ENCODE measurements at places on chromosomes 12 and 14. TPM values are rescaled to one million over a fixed set of nuclear protein-coding genes. Genes with fewer than 3 reads are reported as not detected.

GRCh38 chr14:95258754-95259593, 60.7 kb downstream of the CLMN start:
- no peak overlapping the region for H3K4me3 ChIP-seq
- H3K27ac ChIP-seq, result no peak overlapping the region
- no peak for DNase-seq
- no peaks in the 10 kb centered on the region for H3K36me3 ChIP-seq
- peaks cover 17% of the 10 kb centered on the region for H3K4me1 ChIP-seq
- no peaks in the 10 kb centered on the region for H3K27me3 ChIP-seq

DNA sequence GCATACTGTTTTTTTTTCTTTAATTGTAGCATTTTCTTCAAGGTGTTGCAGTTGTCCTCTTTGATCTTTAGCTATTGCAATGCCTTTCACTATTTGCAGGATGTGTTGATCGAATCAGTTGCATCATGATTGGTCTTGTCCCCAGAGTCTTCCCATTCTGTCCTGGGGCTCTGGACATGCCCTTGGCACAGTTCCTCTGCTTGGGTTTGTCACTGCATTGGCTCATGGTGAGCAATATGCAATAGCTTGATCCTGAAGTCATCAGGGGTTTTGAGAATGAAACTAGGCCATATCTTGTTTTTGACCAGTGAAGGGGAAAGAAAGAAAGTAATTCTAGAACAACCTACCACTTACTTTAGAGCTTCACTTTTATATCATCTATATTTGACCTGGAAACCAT, 281.5 kb downstream of the TMEM117 start:
- no peak overlapping the region for H3K27ac ChIP-seq
- H3K4me1 ChIP-seq, result no peaks in the 10 kb centered on the region
- no peaks in the 10 kb centered on the region for H3K27me3 ChIP-seq
- no peak overlapping the region for H3K4me3 ChIP-seq
- DNase-seq, result no peak

DNA sequence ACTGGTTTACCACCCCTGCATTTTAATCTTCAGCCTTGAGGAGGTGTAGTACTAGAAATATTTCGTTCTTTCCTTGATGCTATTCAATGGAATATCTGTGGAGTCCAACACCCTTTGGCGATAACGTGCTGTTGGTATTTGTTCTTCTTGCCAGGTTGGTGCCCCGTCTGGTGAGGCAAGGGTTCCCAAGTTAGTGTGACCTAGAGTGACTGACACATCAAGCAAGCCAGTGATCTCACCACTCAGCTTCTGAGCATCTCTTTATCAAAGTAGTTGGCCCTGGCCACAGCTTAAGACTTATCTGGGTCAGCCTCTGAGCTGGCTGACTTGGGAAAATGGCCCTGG, 60.2 kb downstream of the PLXNC1 start:
- DNase-seq, result no peak
- peak overlapping the region; percentile 98 for H3K27ac ChIP-seq
- peaks cover 69% of the 10 kb centered on the region for H3K4me1 ChIP-seq
- H3K27me3 ChIP-seq, result no peaks in the 10 kb centered on the region
- peaks cover 26% of the 10 kb centered on the region for H3K36me3 ChIP-seq

DNA sequence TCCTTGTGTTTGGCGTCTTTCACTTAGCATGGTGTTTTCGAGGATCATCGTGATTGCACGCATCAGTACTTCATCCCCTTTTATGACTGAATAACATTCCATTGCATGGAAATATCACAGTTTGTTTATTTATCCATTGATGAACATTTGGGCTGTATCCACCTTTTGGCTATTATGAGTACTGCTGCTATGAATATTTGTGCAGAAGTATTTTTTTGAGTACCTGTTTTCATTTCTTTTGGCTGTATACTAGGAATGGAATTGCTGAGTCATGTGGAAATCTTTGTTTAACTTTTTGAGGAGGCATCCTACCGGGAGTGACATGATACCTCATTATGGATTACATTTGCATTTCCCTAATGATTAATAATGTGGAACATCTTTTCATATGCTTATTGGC, 66.4 kb downstream of the WNK1 start:
- H3K27ac ChIP-seq, result peak overlapping the region; percentile 43
- no peak for DNase-seq
- no peaks in the 10 kb centered on the region for H3K27me3 ChIP-seq
- H3K4me1 ChIP-seq, result peaks cover 62% of the 10 kb centered on the region
- H3K36me3 ChIP-seq, result peaks cover 54% of the 10 kb centered on the region

DNA sequence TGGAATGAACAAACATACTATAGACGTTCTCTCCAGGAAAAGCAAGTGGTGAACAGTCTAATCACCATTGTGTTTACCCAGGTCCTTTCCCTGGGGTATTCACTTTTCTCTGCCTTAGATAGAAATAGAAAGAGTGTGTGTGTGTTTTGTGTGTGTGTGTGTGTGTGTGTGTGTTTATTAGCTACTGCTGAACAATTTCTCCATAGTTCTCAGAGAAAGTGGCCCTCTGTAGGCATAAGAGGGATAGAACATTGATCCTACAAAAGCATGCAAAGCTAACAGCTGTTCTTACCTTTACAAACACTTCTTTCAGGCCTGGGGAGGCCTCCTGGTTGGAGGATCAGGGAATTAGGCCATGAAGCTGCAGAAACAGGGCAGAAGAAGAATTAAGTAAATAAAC, 665.7 kb upstream of the TBX3 start:
- H3K36me3 ChIP-seq, result no peaks in the 10 kb centered on the region
- H3K4me1 ChIP-seq, result no peaks in the 10 kb centered on the region
- no peak overlapping the region for H3K4me3 ChIP-seq
- H3K27ac ChIP-seq, result no peak overlapping the region
- no peak for DNase-seq

DNA sequence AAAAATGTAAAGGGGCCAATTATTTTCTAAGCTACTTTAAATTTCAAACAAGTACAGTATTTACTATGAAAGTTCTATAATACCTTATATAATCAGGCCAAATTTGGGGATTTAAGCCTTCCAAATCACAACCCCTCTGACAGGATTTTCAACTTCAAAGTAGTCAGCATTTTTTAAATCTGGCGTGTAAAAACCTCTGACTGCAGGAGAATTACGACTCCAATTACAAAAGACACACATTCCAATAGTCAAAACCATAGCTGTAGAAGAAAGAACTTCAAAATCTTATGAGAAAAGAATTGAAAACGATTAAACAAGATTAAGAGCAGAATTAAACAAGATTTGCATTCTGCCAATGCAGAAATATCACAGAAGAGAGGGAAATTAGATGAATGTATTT, 12.7 kb downstream of the OSBPL8 start:
- peaks cover 9% of the 10 kb centered on the region for H3K36me3 ChIP-seq
- DNase-seq, result no peak
- H3K27ac ChIP-seq, result no peak overlapping the region
- no peak overlapping the region for H3K4me3 ChIP-seq

GRCh38 chr14:48943913-48944312, 642.3 kb downstream of the RPS29 start:
- DNase-seq, result no peak
- no peaks in the 10 kb centered on the region for H3K4me1 ChIP-seq
- H3K36me3 ChIP-seq, result no peaks in the 10 kb centered on the region
- H3K27me3 ChIP-seq, result peaks cover 2% of the 10 kb centered on the region
- H3K4me3 ChIP-seq, result no peak overlapping the region

Gene OTOGL
- total RNA-seq, result not detected

Gene FBLN5
- total RNA-seq, result not detected

- H3K27me3 ChIP-seq, result no peaks in the 10 kb centered on the region
- H3K27ac ChIP-seq, result peak overlapping the region; percentile 89
- DNase-seq, result no peak
- H3K4me1 ChIP-seq, result peaks cover 97% of the 10 kb centered on the region
These were observed 79.5 kb downstream of the ETV6 start for GRCh38 chr12:11729008-11729407.

GRCh38 chr14:94738751-94739150, 31.2 kb downstream of the GSC start:
- no peaks in the 10 kb centered on the region for H3K4me1 ChIP-seq
- H3K36me3 ChIP-seq, result no peaks in the 10 kb centered on the region
- H3K4me3 ChIP-seq, result no peak overlapping the region
- H3K27ac ChIP-seq, result no peak overlapping the region
- peaks cover 11% of the 10 kb centered on the region for H3K27me3 ChIP-seq

- H3K27ac ChIP-seq, result no peak overlapping the region
- H3K4me3 ChIP-seq, result no peak overlapping the region
- peaks cover 7% of the 10 kb centered on the region for H3K4me1 ChIP-seq
- no peaks in the 10 kb centered on the region for H3K27me3 ChIP-seq
These were observed 66.3 kb downstream of the CLIP1 start for GRCh38 chr12:122356192-122356635.

DNA sequence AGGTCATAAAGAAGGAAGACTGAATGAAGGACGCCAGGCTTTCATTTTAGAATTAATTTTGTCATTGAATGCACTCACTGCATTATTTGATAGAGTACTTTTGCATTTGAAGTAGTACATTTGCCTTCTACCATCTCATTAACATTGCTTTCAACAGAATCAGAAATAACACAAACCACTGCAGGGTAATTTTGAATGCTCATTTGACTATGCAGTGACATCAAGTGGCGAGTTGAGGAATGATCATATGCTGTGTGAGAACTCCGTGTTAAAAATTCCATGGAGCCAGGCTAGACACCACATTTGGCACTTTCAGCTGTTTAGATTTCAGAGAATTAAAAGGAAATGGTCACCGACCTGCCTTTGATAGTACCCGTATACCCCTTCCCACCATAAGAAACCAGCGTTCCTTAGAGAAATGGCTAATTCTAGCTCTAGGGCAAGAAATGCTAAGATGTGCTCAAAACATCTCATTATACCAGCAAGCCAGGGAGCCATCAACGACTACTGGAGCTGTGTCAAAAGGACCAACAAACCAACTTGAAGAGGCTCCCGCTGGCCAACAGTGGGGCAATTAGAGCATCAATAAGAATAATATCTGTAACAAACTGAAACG, 16.5 kb downstream of the HEBP1 start:
- no peaks in the 10 kb centered on the region for H3K27me3 ChIP-seq
- H3K27ac ChIP-seq, result no peak overlapping the region
- H3K4me3 ChIP-seq, result no peak overlapping the region
- DNase-seq, result no peak
- H3K36me3 ChIP-seq, result peaks cover 25% of the 10 kb centered on the region
- no peaks in the 10 kb centered on the region for H3K4me1 ChIP-seq

DNA sequence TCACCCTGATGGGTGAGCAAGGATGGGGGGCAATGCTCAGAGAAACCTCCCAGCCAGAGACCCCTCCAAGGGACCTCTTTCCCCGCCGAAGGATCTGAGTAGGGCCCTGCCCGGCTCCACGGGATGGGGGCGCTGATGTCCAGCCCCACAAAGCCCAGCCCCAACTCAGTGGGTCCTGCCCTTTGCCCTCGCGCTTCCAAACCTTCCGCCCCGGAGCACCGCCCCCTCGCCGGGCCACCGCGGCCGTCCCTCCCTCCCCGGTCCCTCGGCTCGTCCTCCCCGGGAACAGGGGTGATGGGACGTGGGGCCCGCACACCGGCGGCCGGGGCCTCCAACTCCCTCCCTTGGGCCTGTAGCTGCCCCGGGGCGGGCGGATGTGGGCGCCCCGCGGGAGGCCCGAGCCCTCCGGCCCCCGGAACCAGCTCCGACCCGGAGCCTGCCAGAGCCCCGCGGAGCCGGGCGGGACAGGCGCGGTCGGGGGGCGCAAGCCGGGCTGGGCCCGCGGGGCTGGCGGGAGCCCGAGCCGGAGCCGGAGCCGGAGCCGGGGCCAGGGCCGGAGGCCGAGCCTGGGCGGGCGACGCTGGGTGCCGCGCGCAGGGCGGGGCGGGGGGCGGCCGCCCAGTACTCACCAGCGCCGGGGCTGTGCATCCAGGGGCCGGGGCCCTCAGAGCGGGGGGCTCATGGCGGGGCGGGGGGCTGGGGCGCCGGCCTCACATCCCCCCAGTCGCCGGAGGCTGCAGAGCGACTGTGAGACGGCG, 386 bp downstream of the HDAC7 start:
- peak; percentile 59 for DNase-seq
- peak overlapping the region; percentile 93 for H3K27ac ChIP-seq
- peaks cover 9% of the 10 kb centered on the region for H3K36me3 ChIP-seq
- peak overlapping the region; percentile 89 for H3K4me3 ChIP-seq
- no peaks in the 10 kb centered on the region for H3K27me3 ChIP-seq

- H3K4me3 ChIP-seq, result no peak overlapping the region
- no peaks in the 10 kb centered on the region for H3K27me3 ChIP-seq
- no peaks in the 10 kb centered on the region for H3K36me3 ChIP-seq
- H3K4me1 ChIP-seq, result peaks cover 7% of the 10 kb centered on the region
- H3K27ac ChIP-seq, result no peak overlapping the region
- no peak for DNase-seq
These were observed 451.7 kb downstream of the TMEM117 start for GRCh38 chr12:44287545-44287944.

DNA sequence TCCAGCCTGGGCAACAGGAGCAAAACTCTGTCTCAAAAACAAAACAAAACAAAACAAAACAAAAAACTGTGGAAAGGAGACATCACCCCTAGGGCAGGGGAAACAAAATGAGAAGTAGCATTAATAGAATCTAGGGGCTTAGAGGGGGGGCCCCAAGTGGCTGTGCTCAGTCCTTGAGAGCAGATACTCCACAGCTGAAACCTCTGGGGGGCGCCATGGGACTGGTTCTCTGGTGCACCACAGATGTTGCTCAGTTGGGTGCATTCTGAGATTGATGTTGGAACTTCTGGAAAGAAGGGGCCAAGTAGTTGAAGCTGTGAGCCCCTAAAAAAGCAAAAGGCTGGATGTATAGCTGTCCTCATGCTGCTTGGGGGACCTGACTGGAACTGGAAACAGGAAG, 11.8 kb upstream of the SYNE2 start:
- H3K36me3 ChIP-seq, result no peaks in the 10 kb centered on the region
- H3K4me1 ChIP-seq, result no peaks in the 10 kb centered on the region
- H3K4me3 ChIP-seq, result no peak overlapping the region
- no peak overlapping the region for H3K27ac ChIP-seq

DNA sequence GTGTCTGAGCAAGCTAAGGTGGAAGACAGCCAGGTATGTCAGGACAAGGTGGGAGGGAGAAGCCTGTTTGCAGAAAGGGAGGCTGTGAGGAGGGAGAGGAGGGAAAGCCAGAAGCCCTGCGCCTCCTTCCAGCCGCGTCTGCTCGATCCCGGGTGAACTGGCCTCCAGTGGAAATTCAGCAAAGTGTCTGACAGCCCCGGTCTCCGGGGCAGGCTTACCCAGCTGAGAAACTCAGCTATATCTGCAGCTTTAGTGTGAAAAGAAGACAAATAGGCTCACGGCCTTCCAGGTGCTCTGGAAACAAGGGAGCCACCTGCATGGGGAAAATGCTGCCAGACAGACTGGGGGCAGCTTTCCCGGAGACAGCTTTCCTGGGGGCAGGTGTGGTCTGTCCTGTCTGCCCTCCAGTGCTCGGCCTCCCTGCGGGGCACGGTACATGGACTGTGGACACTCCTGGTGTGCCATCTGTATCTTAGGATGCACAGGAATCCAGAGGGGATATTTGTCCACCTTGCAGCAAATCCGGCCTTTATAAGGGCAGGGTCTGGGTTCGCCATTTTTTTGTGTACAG, 6.3 kb downstream of the RFLNA start:
- DNase-seq, result no peak
- H3K4me3 ChIP-seq, result no peak overlapping the region
- no peaks in the 10 kb centered on the region for H3K36me3 ChIP-seq
- no peak overlapping the region for H3K27ac ChIP-seq
- H3K4me1 ChIP-seq, result no peaks in the 10 kb centered on the region

Gene KRT85
- total RNA-seq, result not detected

- DNase-seq, result no peak
- no peaks in the 10 kb centered on the region for H3K36me3 ChIP-seq
- no peak overlapping the region for H3K27ac ChIP-seq
- H3K27me3 ChIP-seq, result no peaks in the 10 kb centered on the region
- H3K4me1 ChIP-seq, result no peaks in the 10 kb centered on the region
These were observed 71.9 kb downstream of the NRXN3 start for GRCh38 chr14:78242086-78242485.

Gene DDN
- 0.20 TPM for total RNA-seq

Gene CD163
- total RNA-seq, result 0.07 TPM

Gene DIO3
- not detected for total RNA-seq

Gene ZFYVE26
- total RNA-seq, result 41.1 TPM

All from activated B cell treated with CpG ODN at 0.5 μM for 24 hours (primary cell).